ENCODE measurements at places on chromosomes 1 and 21. TPM values are rescaled to one million over a fixed set of nuclear protein-coding genes. Genes with fewer than 3 reads are reported as not detected.

Gene MTHFR
- 54.3 TPM for total RNA-seq

GRCh38 chr1:26344147-26344920 is 9.6 kb downstream of the CRYBG2 start:
- no peak overlapping the region for H3K27ac ChIP-seq
- no peak for DNase-seq
- H3K4me1 ChIP-seq: no peaks in the 10 kb centered on the region
- H3K4me3 ChIP-seq: no peak overlapping the region

Gene RPE65
- not detected for total RNA-seq

DNA sequence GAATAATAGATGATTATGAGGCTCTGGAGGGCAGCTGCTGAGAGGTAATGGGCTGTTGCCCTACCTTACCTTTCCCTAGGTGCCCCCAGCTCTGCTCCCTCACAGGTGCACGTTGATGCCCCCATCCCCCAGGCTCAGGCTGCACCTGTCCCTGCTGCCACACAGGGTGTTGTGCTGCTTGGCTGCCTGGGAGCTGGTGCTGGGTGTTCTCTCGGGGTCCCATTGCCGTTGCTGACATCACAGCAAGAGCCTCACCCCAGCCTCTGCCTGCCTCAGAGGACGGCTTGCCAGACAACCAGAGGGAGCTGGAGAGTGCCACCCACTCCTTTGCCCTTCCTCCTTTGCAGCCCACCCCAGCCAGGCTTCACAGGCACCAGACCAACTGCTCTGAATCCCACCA is 31.4 kb upstream of the DMBX1 start:
- H3K4me1 ChIP-seq: no peaks in the 10 kb centered on the region
- no peak overlapping the region for H3K4me3 ChIP-seq
- H3K27ac ChIP-seq: no peak overlapping the region
- DNase-seq: no peak

DNA sequence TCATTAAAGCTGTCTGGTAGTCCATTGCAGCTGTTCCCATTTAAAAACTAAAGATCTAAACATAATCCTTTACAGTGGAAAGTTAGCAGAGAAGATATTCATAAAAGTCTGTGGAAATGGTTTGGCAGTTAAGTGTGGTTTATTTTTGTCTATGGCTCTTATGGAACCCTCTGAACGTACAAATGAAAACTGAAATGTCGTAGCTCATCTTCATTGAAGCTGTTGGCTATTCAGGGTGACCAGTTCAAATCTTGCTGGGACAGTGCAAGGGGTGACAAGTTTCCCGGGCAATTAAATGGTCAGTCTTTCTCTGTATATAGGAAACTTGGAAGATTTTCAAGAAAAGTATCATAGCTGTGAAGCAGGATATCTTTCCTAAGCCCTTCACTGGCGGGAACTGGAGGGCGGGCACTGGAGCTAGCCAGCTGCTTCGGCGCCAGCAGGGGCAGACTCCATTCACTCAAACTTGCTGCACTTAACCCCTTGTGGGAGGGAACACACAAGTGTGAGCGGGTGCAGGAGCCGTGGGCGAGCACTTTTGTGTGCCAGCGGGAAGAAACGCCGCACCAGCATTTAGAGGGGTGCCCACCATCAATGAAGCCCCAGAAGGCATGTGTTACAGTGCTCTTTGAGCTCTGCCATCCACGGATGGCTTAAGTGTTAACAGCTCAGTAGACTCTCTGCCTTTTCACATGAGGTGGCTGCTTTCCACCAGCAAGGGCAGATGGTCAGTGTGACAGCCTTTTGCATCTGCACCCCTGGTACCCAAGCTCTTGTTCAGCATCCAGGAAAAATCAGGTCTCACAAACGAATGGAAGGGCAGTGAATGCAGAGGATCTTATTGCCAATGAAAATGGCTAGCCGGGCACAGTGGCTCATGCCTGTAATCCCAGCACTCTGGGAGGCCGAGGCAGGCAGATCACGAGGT is 232.1 kb upstream of the KAZN start:
- no peak overlapping the region for H3K27ac ChIP-seq
- no peaks in the 10 kb centered on the region for H3K4me1 ChIP-seq
- no peak for DNase-seq

DNA sequence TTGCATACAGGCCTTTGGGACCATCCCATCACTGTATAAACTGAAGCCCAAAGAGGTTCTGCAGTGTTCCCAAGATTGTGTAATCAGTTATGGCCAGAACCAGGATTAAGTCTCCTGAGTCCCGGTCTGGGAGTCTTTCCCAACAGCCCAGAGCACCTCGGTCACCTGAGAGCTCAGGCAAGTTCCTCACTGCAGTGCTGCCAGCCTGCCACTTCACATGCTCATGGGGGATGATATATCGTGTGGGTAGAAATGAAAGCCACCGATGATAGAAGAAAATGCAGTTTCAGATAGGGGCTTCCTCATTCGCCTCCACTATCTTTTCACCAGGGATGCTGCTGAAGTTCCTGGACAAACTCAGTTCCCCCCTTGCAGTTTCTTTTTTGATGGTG is 30.4 kb downstream of the FHAD1 start:
- peaks cover 1% of the 10 kb centered on the region for H3K4me1 ChIP-seq
- no peaks in the 10 kb centered on the region for H3K36me3 ChIP-seq
- DNase-seq: no peak
- no peak overlapping the region for H3K4me3 ChIP-seq
- no peak overlapping the region for H3K27ac ChIP-seq

- no peak overlapping the region for H3K4me3 ChIP-seq
- H3K27ac ChIP-seq: no peak overlapping the region
- DNase-seq: no peak
- no peaks in the 10 kb centered on the region for H3K27me3 ChIP-seq
- no peaks in the 10 kb centered on the region for H3K4me1 ChIP-seq
Observed at GRCh38 chr1:170388489-170388888, 143.5 kb upstream of the GORAB start.

Gene MNDA
- 0.35 TPM for total RNA-seq

Gene OR10K2
- total RNA-seq: not detected

DNA sequence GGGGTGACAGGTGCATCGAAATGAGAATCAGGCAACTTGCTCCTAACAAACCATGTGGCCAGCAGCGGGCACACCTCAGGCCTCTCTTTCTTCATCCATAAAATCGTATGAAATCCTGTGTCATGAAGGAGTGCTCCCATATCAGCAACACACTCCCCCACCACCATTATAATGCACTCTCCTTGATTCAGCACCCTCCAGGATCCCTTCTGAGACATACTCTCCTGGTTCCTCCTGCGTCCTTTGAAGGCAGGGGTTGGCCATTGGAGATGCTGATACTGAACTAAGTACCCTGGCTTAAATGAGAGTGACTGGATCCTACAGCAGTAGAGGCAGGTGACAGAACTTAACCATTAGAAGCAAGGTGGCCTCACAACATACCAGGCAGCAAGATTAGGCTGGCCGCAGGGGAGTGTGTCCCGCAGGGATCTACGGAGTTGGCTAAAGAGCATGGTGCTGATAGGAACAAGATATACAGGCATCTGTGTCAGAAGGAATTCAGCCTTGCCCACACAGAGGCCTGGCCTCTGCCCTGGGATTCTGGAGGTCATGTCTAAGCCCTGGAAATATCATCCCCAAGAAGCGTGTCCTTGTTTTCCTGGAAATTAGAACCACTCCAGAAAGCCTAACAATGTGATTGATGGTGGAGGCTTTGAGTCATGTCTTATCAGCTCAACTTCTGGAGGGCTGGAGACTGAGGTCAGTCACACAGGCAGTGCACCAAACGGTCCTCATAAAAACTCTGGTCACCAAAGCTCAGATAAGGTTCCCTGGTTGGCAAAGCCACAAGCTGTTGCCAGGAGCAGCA is 16.8 kb downstream of the S100A7A start:
- no peak for DNase-seq
- H3K27ac ChIP-seq: no peak overlapping the region
- H3K36me3 ChIP-seq: no peaks in the 10 kb centered on the region
- peaks cover 50% of the 10 kb centered on the region for H3K27me3 ChIP-seq
